ENCODE measurements at places on chromosomes 4 and X.

DNA sequence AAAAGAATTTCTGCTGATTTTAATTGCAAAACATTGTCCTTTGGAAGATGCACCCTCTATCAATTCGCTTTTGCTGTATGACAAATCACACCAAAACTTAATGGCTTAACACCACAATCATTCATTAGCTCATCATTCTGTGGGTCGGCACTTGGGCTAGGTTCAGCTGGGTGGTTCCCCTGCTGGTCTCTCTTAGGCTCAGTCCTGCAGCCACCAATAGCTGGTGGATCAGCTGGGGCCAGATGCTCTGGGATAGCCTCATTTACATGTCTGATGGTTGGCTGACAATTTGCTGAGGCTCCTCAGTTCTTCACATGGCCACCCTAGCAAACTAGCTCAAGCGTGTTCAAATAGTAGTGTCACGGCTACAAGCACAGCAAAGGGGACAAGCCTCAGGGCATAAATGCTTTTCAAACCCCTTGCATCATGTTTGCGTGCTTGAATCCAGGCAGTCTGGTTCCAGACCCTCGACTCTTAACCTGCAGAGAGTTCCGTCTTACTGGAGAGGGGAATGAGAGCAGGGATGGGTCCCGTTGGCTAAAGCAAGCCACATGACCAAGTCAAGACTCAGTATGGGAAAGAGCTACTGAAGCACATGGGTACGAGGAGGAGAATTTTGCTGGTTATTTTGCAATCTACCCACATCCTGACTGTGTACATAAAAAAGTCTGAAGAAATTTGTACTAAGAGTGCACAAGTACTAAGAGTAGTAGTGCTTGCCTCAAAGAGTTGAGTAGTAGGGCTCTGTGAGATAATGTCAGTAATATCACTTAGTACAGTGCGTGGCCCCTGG, 7.5 kb upstream of the ACSL1 start:
- no peak for DNase-seq

DNA sequence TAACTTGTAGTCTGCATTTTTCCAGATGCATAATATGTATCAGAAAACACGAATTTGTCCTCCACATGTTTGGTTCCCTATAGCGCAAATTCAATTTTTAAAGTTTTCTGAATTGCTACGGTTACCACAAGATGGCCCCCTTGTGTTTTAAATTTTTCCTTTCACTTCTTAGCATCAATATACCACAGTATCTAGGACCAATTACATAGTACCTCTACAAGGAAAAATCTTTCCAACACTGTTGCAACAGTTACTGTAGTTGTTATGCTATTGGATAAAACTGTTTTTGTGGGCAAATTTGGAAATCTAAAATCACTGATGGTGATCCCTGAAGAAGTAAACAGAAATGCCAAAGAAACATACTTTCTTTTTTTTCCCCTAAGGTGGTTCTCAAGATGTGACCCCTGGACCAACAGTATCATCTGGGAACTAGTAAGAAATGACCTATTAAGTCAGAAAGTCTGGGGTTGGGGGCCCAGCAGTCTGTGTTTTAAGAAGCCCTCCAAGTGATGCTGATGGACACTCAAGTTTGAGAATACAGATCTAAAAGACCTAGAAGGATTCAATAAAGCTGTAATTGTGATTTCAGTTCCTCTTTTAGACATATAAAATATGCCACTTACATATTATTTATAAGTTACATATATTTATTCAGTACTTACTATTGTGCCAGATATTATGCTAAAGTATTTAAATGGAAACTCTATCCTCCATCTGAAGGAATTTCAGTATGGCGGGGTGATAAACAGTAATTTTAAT, 3.1 kb downstream of the ZGRF1 start:
- no peak for DNase-seq

DNA sequence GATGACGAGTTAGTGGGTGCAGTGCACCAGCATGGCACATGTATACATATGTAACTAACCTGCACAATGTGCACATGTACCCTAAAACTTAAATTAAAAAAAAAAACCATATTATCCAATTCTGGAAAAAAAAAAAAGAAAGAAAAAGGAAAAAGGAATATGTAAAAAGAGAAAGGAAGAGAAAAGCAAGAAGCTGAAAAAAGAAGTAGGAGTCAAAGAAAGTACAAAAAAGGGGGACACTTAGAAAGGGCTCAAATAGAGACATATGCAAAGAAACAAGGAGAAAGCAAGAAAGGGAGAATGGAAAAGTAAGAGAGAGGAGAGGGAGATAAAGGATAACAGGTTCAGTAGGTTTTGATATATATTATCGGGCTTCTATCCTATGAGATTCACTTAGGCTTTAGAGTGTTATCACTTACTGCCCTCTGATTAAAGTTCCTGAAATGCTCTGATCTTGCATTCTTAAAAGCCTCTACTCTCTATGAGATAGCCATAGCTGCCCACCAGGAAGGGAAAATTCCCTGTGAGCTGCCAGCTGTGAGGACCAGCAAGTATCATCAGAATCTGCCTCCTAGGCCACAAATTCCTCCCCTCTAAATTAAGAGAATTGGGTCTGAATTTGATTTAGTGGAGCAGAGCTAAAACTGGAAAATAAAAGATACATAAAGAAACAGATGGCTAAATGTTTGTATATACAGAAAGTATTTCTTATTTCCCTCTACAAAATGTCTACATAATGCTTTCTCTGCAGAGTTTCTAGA, 95.2 kb downstream of the AMMECR1 start:
- no peak for DNase-seq

GRCh38 chr4:139603576-139604410, 47.8 kb upstream of the SETD7 start:
- no peak for DNase-seq

DNA sequence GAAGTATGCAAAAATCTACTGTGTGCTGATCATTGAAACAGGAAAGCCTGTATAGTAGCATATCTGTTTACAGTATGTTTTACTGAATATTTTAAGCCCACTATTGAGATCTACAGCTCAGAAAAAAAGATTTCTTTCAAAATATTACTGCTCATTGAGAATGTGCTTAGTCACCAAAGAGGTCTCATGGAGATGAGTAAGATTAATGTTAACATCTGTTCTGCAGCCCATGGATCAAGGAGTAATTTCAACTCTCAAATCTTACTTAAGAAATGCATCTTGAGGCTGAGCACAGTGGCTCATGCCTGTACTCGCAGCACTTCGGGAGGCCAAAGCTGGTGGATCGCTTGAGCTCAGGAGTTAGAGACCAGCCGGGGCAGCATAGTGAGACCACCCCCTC, 3.3 kb downstream of the RNF4 start:
- no peak for DNase-seq

All from activated naive CD4-positive, alpha-beta T cell (primary cell).